ENCODE measurements at places on chromosomes 5 and 9. TPM values are rescaled to one million over a fixed set of nuclear protein-coding genes. Genes with fewer than 3 reads are reported as not detected.

DNA sequence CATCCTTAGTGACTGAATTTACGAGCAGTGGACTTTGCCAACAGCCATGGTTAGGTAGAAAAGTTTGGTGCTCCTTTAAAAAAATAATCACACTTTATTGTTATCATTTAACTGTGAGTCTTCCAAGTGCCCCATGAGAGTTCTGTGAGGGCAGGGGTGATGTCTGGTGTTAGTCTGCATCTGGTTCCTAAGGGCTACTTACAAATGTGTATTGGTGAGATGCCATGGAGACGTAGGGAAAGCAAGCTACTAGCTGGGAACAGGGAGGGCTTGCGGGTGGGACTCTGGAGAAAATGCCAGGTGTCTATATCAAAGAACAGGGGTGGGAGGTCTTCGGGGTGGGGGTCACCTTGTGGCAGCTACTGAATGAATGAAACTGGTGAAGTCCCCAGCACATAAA, 47.1 kb upstream of the EBF1 start:
- no peak for DNase-seq

EIF4E1B gene
- not detected for total RNA-seq

DNA sequence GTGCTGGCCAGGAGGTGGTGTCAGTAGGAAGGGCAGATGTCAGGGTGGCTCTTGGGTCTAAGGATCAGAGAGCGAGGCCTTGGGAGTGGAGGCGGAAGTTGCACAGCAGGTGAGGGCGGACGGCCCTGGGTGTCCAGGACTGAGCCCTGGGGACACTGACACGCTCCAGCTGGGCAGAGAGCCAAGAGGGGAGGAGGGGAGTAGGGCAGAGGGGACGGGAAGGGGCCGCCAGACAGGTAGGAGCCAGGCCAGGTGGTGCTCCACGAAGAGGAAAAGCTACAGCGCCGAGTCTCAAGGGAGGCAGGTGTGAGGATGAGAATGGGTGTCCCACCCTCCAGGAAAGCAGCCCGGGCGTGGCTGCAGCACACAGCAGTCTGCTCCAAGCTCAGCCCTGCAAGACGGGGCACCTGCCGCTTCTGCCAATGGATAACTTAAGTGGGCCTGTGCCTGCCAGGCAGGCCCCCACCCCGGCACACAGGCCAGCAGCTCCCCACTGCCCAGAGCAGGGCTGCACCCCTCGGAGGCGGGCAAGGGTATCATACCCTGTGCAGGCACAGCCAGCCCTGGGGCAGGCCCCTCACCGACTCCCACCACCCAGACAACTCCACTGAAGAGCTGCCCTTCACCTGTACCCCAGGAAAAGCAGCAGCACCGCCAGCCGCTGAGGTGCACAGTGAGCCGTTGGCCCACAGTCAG, 4.9 kb downstream of the TPRN start:
- DNase-seq = peak; percentile 88

GRCh38 chr5:176579323-176579722, 30.2 kb downstream of the CDHR2 start:
- no peak for DNase-seq

GRCh38 chr5:61234019-61234418, 71.8 kb upstream of the SMIM15 start:
- no peak for DNase-seq
